ENCODE measurements at places on chromosomes 5 and 9.
A peak's percentile ranks its signal among the peaks of the same experiment; 100 is the strongest.

DNA sequence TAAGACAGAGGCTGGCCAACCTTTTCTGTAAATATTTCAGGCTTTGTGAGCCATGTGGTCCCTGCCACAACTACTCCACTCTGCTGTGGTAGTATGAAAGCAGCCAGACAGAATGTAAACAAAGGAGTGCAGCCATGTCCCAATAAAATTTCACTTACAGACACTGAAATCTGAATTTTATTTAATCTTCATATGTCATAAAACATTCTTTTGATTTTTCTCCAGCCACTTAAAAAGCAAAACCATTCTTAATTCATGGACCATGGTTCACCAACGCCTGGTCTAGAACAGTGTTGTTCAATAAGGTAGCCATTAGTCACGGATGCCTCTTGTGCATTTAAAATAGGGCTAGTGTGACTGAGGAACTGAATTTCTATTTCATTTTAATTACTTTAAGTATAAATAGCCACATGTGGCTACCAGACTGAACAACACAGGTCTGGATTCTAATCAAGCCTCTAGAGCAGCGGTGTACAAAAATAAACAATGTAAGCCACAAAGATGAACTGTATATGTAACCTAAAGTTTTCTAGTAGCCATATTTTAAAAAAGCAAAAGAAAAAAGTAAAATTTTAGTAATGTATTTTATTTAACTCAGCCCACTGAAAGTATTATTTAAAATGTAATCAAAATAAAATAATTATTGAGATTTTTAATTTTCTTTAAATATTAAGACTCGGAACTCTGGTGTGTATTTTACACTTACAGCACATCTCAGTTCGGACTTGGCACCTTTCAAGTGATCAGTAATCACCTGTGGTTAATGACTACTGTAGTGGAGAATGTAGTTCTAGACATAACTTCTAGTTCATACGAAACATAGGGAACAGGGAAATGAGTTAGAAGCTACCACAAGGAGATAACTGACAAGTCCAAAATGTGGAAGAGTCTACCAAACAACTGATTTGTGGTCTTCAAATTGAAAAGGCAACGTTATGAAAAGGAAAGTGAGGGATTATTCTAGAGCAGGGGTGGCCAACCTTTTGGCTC, 14.3 kb downstream of the GEMIN5 start:
- no peak for DNase-seq

- peak; percentile 76 for DNase-seq
Observed at GRCh38 chr9:89701221-89701798, 96.5 kb downstream of the GADD45G start.

- peak; percentile 13 for DNase-seq
Observed at GRCh38 chr5:545641-546375, 21.6 kb upstream of the SLC9A3 start.

- no peak for DNase-seq
Observed at GRCh38 chr5:160641405-160641804, 210.6 kb downstream of the ATP10B start.

DNA sequence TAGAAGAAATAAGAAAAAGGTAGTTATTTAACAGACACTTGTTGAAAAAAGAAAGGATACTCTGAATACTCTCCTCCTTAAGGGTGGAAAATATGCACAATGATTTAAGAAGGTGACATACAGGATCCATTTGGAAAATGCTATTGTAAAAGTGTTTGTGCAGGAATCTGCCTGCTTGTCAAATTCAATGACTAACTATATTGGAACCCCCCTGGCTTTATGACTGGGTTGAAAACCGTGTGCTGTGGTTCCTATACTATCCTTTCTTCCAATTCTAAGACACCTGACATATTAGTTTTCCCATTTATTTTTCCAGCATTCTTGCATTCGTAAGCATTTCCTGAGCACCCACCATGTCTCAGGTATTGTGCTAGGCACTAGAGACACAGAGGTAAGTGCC, 220.0 kb downstream of the GLIS3 start:
- DNase-seq: no peak

DNA sequence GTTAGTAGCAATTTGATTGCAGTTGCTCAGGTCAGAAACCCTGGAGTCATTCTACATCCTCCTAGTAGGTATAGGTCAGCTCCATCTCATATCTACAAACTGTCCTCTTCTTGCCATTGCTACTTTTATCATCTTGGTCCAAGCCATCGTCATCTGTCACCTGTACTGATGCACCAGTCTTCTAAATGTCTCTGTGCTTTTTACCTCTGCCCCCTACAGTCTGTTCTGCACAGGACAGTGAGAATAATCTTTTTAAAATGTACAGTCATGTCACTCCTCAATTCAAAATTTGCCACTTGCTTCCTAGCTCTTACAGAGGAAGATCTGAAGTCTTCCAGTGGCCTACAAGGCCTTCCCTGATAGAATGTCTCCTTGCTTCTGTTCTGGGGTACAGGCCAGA, 6.8 kb downstream of the NNT start:
- no peak for DNase-seq

- no peak for DNase-seq
Observed at GRCh38 chr5:67696446-67696845, 499.8 kb upstream of the CD180 start.

- DNase-seq: no peak
Observed at GRCh38 chr5:150294551-150295071, 5.0 kb upstream of the CAMK2A start.

- DNase-seq: no peak
Observed at GRCh38 chr9:103574056-103574455, 520.1 kb upstream of the SMC2 start.

- no peak for DNase-seq
Observed at GRCh38 chr5:160311491-160312133, 752 bp downstream of the CCNJL start.

GRCh38 chr9:89442981-89443814, 54.7 kb downstream of the SEMA4D start:
- no peak for DNase-seq

- no peak for DNase-seq
Observed at GRCh38 chr9:14908295-14909180, 1.7 kb downstream of the FREM1 start.

- no peak for DNase-seq
Observed at GRCh38 chr5:143796125-143796524, 15.8 kb upstream of the HMHB1 start.

- DNase-seq: no peak
Observed at GRCh38 chr5:116885825-116886224, 311.2 kb upstream of the SEMA6A start.

All from activated naive CD4-positive, alpha-beta T cell treated with anti-CD3 and anti-CD28 coated beads, Interleukin-2, amount 10 ng/mL, durations not matched to agents 7 days and 5 days (primary cell).